ENCODE measurements at places on chromosomes 12 and 14.

DNA sequence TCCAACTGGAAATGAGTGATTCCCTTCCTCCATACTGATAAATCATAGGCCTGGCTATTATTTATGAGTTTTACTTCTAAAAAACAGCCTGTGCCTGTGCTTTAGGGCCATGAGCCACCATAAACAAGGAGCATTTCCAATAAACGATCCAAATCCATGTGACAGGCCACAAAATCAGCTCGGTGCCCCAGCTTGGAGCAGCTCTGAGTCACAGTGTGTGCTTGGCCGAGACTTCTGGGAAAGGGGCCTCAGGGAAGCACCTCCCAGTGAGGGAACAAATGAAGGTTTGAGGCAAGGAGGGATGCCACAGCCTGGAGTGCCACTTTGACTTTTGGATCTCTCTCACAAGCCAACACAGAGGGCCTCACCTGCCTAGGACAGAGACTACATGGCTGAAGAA, 190.4 kb downstream of the NTF3 start:
- DNase-seq = no peak

DNA sequence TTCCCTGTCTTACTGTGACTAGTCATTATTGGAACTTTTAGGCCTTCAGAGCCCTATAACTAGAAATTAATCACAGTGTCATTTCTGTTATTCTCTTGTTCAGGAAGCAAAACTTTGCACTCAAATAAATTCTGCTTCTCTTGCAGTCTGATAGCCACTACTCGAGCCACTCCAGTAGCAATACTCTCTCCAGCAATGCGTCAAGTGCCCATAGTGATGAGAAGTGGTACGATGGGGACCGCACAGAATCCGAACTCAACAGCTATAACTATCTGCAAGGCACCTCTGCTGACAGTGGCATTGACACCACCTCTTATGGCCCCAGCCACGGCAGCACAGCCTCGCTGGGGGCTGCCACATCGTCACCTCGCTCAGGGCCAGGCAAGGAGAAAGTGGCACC, 223.2 kb upstream of the RGS6 start:
- DNase-seq = no peak

DNA sequence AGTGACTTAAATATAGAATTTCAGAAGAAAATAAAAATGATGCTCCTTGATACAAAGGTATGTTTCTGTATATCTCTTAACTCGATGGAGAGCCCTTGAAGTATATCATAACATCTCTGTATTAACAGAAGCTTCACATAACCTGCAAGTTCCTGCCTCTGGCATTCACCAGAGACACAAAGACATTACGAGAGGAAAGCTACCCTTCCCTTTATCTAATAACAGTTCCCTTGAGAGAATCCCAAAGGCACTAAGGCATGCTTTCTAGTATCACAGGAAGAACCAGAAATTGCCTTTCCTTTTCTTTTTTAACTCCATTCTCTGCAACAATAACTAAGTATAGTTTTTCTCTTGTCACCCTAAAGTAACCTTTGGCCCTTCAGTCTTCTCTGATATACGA, 164.5 kb downstream of the MGAT4C start:
- DNase-seq = no peak

- no peak for DNase-seq
These were observed 3.4 kb downstream of the CHGA start for GRCh38 chr14:92926180-92926845.

DNA sequence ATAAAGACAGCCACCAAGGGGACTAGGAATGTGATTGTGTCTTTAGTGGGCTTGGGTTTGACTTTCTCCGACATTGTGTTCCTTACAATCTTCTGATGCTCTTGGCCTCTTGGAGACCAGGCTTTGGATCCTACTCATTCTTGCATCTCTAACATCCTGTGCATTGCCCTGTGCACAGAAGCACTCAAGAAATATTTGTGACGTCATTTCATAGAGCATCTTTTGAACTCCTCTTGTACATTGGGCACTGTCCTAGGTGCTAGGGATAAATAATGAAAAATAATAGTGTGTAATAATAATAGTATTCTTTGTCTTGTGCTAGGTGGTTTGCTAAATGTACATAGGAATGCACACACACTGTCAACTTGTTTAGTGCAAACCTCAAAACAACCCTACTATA, 108.8 kb upstream of the LHX5 start:
- no peak for DNase-seq

DNA sequence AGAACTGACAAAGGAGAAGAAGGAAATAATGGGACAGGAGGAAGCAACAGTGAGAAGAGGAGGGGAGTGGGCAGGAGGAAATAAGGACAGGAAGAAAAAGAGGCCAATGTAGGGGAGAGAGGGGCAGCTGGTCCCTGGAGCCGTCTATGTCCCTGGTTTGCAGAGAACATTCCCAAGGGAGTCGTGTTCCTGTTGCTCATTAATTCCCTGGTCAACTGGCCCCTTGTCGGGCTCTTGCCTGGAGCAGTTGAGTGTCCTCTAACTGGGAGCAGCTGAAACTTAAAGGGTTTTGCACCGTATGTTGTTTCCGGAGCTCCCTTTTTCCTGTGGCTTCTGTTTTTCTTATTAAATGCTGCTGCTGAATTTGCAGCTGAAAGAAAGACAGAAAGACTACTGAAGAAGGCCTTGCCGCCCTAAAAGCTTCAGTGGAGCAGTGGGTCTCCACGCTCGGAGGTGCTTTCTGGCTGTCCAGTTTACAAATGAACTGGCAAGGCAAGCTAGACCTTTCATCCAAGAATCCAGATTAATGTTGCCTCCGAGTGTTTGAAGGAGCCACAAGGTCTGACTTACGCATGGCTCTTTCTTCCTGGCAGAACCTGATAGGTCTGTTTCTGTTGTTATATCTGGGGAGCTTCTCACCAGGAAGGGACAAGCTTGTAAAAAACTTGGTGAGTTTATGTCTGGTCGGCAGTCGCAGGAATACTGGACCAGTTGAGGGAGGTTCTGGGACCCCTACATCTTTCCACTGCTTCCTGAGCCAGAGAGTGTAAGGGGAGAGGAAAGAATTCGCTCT, 146.2 kb upstream of the RFLNA start:
- DNase-seq = no peak

GRCh38 chr12:100399095-100399494, 42.2 kb downstream of the SLC17A8 start:
- DNase-seq = no peak

GRCh38 chr12:123163227-123163626, 12.3 kb upstream of the PITPNM2 start:
- DNase-seq = no peak
